Ureter (tissue), 1 donor: ENCODE measurements at places on chromosomes 2 and 18.

- DNase-seq: peak; percentile 13
Observed at GRCh38 chr18:48021273-48021914, 90.9 kb upstream of the SMAD2 start.

GRCh38 chr2:109348190-109348589, 219.2 kb downstream of the SH3RF3 start:
- no peak for DNase-seq

GRCh38 chr2:208545403-208546042, 138.9 kb downstream of the PTH2R start:
- DNase-seq: no peak

DNA sequence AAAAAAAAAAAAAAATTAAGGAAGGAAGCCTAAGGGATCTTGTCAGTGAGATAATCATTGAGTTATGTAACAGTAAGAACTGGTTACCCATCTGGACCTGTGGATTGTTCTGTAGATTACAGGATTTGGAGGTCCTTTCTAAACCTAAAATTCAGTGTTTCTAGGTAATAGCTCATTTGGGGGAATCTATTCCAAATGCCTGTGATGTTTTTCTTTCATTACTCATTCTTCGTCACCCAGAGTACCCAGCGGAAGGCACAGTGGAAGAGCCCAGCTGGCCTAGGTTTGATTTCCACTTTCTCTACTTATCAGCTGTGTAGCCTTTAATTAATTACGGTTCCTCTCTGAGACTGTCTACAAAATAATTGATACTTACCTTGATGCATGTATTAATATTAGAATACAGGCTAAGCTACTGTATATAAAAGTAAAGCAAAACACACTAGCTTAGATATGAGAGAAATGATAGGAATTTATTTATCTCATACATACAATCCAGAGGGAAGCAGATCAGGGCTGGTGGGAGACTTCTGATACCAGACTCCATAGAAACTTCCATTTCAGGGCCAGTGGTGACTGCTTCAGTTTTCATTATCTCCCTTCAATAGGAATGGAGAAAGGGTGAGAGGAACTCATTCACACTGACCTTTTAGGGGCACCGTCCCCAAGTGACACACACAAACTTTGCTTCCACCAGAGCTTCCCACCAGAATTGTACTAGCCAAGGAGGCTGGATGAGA, 115.8 kb upstream of the NOSTRIN start:
- no peak for DNase-seq

- DNase-seq: no peak
Observed at GRCh38 chr2:50546790-50547189, 485.1 kb downstream of the NRXN1 start.

DNA sequence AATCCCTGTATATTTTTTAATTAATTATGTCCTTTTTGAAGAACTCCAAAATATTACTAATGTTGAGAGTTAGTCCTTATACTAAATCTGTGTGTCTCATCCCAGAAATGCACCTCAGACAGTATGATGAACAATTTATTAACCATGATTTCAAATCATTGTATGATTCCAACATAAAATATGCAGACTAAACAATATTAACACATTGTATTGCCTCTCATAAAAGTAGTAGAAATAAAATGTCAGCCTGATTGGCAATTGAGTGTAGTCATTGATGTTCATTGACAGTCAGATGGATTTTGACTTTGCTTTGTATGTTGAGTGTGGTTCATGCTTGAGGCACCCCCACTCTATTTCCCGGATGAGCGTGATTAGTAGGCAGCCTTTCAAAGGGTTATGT, 57.5 kb downstream of the KCTD18 start:
- DNase-seq: no peak

DNA sequence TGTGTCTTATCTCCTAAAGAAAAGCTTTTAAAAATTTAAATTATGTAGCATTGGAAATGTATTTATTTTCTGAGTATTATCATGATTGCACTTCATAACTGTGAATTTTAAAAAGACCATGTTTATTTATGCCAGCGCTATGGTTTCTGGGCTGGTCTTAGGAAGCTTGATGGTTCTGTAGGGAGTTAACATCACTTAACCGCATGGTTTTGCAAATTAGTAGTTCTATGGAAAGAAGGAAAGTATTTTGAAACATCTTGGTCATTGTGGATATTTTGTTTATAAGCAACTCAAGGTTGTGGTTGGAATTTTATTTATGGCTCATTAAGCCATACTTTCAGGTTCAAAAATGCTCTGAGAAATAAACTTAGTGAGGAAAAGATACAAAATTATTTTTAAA, 549.4 kb downstream of the STK39 start:
- DNase-seq: no peak

DNA sequence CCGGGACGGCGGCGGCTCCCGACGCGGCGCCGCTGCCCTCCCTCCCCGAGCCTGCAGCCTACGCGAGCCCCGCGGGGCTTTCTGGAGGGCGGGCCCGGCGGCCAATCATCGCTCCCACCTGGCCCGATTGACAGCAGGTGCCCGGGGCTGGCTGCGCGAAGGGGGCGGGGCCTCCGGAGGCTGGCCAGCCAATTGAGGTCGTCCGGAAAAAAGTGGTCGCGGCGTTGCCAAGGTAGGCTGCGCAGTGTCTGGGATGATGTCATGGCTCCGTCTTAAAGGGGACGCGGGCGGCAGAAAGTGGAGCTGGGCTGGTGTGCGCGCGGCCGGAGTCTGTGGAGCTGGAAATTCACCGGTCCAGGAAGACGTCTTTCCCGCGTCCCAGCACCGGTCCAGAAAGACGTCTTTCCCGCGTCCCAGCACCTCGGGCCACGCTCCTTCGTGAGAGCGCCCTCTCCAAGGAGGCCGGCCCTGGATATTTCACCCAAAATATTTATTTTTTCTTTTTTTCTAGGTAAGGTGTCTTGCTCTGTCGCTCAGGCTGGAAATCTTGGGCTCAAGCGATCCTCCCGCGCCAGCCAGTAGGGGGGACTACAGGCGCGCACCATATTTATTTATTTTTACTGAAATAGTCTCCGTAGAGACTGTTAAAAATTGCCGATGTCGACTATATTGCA, at the start of gene ACTR1B:
Gene ACTR1B, minus strand, starts transcription at position 83 of the 674 bp plus-strand sequence. CDS start 154 bp downstream, outside the sequence.
- peak; percentile 98 for DNase-seq

GRCh38 chr2:86050301-86050700, 55.4 kb downstream of the POLR1A start:
- no peak for DNase-seq

DNA sequence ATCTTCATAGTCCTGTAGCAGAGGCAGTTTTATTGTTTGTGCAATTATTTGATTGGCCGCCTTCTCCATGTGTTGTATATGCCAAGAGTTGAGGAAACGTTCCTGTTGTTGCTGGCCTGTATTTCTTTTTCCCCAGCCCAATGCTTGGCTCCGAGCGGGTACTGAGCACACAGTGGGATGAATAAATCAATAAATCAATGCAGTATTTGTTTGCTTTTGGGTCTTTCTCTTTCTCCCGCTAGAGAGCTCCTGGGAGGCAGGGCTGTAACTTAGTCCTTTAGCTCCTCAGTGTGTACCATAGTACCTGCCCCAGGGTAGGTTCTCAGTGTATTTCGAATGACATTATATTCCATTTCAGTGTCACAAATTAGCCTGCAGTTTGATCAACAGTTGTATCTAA, 71.8 kb downstream of the ICOS start:
- DNase-seq: no peak

GRCh38 chr18:13524811-13525210, 201.5 kb downstream of the FAM210A start:
- no peak for DNase-seq

- DNase-seq: no peak
Observed at GRCh38 chr2:15616429-15616828, 24.8 kb downstream of the DDX1 start.

DNA sequence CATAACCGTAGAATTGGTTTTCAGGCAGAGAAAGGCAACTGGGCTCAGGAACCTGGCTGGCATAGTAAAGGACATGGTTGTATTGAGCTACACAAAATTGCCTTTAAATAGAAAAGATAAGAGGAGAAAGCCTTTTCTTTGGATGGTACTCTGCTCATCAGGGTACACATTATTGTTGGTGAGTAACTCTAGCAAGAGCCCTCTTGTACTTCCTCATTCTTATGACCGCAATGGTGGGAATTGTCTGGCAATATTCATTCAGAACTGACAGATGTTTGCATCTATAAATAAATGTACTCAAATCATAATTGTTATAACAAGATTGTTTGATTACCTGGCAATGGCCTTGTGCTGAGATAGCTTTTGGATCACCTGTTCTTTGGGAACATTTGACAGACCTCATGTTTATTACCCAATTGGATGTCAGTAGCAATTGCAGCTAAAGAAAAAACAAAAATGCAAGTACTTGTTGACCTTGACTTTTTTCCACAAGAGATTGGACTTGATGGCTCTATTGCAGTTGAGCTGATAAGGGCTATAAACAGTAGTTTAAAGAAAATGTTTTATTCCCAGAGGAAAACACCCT, 43.9 kb downstream of the MEIS1 start:
- DNase-seq: no peak

GRCh38 chr18:11972371-11973174, 8.7 kb upstream of the IMPA2 start:
- no peak for DNase-seq

- DNase-seq: no peak
Observed at GRCh38 chr2:157193461-157193860, 64.0 kb upstream of the GALNT5 start.

DNA sequence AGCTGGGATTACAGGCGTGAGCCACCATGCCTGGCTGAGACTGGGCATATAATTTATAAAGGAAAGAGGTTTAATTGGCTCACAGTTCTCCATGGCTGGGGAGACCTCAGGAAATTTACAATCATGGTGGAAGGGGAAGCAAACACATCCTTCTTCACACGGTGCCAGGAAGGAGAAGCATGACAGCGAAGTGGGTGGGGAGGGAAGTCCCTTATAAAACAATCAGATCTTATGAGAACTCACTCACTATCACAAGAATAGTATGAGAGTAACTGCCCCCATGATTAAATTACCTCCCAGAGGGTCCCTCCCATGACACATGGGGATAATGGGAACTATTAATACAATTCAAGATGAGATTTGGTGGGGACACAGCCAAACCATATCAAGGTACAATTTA, 7.8 kb upstream of the LCLAT1 start:
- no peak for DNase-seq

DNA sequence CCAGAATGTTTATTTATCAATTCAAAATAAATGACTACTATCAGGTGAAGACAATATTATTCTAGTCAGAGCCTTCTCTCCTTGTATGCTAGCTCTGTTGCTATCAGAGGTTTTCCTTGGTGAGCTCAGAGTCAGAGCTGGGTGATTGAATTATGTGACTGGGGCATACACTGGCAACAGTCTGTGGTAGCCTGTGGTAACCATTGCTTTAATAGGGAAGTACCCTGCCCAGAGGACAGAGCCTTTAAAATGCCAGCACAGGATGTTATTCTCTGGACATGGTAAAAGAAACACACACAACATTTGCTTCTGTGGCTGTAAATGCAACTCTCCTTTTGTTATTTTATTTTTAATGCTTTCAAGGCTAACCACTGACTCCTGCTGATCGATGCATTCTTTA, 124.7 kb downstream of the PPP1R1C start:
- DNase-seq: no peak

DNA sequence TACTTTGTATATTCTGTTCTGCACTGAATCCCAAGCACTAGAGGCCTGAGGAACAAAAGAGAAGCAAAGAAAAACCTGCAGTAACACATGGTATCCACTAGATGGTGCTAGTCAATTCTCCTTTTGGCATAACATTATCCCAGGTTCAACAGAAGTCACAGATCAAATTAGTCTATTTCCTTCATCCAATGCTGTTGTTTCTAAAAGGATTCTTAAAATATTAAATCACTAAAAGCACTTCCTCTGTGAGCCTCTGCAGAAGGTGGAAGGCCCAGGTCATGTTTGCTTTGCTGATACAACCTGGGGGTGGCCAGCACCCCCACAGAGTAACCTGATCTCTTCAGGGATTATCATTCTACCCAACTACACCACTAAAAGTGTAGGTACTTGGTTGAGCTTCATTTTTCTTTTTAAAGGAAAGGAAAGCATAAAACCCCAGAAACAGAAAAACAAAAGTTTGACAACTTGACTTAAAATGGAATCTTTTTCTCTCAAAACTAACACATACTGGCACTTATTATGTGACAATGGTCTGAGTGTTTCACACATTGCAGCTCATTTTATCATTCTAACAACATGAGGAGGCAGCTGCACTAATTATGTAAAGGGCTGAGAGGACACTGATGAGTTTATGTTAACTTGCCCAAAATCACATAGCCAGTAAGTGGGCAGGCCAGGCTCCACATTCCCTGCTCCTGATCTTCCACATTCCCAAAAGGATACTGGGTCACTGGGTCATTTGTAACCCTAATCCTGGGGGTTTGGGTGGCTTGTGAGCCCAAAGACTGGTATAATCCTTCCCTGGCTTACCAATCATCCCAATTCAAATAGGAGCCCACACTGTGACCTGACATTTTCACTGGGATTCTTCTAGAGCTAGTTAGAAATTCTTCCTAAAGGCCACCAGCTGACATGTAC, 66.8 kb upstream of the DNER start:
- DNase-seq: no peak

DNA sequence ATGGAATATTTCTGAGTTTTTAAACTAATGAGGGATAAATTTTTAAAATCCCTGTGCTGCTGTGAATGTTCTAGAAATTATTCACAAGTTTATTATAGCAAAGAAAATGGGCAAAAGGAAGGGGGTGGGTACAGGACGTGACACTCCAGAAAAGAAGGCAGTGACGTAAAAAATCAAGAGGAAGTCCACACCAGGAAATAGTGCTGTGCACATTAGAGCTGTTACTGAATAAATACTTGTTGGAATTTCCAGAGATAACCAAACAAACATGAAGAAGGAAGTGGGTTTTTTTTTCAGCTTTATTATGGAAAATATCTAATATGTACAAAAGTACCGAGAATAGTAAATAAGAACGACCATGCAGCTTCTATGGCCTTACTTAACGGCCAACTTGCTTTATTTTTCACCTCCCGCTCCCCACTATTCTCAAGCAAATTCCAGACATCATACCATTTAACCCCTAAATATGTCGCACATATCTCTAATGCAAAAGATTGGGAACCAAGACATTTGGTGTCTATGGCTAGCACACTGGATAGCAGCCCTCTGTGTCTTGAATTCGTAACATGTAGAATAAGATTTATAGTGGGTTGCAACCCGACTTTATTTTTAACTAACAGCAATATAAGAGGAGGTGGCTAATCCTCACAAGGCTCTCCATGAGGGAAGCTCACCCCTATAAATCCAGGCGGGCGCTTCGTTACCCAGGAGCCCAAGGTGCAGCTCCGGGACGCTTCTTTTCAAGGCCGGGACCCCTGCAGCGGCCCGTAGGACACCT, 580 bp upstream of the NDUFV2 start:
- no peak for DNase-seq

DNA sequence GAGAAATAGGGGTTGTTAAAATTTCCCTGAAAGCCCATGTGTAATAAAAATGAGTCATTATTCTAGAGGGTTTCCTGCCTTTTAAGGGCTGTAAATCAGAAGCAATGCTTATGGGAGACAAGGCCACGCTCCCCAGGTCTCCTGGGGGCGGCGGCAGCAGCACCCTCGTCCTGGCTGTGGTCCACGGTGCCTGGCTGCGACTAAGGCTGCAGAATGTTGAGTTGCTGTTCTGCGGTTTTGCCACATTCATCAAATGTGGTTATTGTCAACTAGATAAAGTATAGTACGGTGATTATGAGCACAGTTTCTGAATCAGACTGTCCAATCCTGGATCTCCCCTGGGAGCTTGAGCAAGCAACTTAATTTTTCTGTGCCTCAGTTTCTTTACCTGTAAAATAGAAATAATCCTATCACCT, 11.9 kb upstream of the AGFG1 start:
- no peak for DNase-seq

GRCh38 chr2:189751080-189751658, 11.4 kb downstream of the OSGEPL1 start:
- DNase-seq: no peak
